ENCODE measurements at places on chromosomes 1 and 21. TPM values are rescaled to one million over a fixed set of nuclear protein-coding genes. Genes with fewer than 3 reads are reported as not detected.

- DNase-seq, result peak; percentile 88
Measured at GRCh38 chr1:231053493-231054162, 13.6 kb upstream of the FAM89A start.

DNA sequence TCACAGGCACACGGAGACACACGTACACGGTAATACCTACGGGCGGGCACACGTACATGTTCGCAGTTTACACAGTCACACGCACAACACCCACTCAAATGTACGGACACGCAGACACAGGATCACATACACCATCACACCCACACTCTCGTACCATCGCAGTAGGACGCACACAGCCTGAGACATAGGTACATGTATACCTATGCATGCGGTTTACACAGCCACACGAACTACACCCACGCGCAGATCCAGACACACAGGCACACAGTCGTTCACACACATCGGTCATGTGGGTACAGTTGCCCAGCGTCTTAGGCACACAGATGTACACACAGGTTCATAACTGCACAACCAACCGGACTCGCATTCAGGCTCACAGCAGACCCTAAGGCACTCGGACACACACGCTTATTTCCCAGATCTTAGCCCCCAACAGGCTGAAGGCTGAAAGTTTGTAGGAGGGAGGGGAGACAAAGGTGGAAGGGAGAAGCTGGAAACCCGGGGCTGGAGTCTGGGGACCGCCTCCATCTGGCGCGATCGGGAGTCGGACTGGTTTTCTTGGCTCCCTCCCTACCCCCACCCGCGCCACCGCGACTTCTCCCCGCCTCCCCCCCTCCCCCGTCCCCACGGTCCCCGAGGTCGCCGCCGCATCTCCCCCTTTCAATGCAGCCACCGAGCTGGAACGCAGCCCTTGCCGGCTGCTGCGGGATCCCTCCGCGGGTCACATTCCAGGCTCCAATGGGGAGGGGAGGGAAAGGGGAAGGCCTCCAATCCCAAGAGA, 51.9 kb upstream of the SYNC start:
- DNase-seq, result no peak

DNA sequence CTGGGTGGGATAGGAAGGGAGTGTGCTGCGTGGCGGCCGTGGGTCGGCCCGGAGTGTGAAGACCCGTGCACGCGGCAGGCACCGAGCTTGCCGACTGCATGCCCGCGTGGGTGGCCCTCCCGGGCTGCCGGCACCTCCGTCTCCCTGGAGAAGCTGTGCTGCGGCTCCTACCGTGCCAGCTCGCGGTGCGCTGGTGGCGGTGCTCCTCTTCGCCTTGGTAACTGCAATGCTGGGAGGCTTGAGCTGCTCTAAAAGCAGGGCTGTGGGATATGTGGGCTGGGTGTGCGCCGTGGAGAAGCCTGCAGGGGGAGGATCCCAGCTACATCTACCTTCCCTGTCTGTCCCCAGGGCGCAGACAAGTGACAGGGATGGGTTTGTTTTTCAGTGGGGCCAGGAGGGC, 2.4 kb downstream of the GABRD start:
- DNase-seq, result no peak

GRCh38 chr1:184296466-184297243, 90.2 kb upstream of the C1orf21 start:
- peak; percentile 76 for DNase-seq

GBP7 gene
- total RNA-seq, result 22.9 TPM

VHLL gene
- total RNA-seq, result not detected

CACNA1S gene
- total RNA-seq, result not detected

CAPZB gene
- 91.4 TPM for total RNA-seq
